ENCODE measurements at places on chromosomes 7 and 10.

DNA sequence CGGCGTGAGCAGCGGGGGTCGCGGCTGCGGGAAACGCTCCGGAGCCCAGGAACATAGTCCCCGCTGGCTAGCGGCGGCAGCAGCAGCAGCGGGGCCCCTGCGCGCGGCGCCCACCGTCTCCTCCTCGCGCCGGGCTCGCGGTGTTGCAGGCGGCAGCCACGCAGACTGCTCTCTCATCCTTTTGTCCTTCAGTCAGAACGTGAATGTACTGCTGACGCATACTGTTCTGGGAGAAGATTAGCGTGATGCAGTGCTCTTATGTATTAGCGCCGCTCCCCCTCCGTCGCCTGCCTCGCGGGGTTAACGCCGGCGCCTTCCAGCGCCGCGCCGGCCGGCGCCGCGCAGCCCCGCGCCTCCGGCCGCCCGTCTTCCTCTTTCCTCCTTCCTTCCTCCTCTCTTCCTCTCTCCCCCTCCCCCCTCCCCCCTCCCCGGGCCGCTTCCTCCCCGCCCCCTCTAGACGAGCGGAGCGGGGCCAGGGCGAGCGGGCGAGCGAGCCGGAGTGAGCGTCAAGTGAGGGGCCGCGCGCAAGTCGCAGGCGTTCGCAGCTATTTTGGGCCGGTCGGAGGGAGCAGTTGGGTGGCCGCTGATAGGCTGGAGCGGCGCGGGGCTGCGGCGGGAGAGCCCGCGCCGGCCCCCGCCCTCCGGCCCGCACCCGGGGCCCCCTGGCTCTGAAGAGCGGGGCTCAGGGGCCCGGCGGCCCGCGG, 816 bp upstream of the LRRC4 start:
- no peak for DNase-seq

DNA sequence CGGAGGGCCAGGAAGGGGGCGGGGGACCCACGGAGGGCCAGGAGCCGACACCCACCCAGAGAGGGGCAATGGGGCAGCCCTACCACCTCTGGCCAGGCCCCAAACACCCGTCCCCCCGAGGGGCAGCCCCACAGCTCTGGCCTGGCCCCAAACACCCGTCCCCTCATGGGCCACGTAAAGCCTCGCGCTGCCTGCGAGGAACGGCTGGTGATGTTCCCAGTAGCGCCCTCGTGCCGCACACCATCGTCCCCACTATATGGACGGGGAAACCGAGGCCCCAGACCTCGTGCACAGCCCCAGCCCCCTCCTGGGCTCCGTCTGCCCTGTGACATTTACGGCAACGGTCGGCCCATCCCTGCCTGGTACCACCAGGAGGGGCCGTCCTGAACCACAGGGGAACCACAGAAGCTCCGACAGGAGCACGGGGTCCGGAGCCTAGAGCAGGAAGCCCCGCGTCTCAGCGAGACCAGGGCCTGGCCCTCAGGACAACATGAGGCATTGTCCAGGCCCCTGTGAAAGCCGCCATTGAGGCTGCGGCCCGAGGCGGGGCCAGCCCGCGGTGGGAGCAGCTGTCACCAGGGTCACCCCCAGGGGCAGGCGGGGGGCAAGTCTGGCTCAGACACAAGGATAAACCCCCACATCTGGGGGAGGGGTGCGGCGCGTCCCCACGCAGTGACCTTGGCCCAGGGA, 35.6 kb downstream of the GET4 start:
- DNase-seq = no peak

- DNase-seq = no peak
Measured at GRCh38 chr10:113920875-113921274, 66.4 kb downstream of the NHLRC2 start.

GRCh38 chr10:115093776-115094408, 727 bp downstream of the ATRNL1 start:
- DNase-seq = no peak

- DNase-seq = no peak
Measured at GRCh38 chr7:88492153-88492552, 185.5 kb upstream of the STEAP4 start.

DNA sequence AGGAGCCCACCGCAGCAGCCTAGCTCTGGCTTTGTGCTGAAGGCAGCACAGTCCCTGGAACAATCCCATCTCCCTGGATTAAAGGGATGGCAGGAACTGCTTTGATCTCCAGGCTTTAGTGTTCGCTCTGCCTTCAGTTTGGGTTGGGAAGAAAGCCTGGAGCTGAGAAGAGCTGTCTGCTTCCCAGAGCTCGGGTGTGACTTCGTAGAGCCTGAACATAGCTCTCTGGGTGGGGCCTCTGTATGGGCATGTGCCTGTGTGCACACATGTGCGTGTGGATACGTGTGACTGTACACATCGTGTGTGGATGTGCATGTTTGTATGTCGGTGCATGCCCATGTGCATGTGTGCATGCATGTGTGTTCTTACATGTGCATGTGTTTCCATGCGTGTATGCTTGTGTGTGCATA, 8.7 kb downstream of the ADCY1 start:
- no peak for DNase-seq

- no peak for DNase-seq
Measured at GRCh38 chr7:18384491-18385143, 110.9 kb upstream of the HDAC9 start.

- DNase-seq = no peak
Measured at GRCh38 chr10:71334221-71334791, 15.2 kb downstream of the SLC29A3 start.

Data from thoracic aorta (tissue), 2 donors.